EH (cell line): ENCODE measurements at places on chromosomes 4 and X.

DNA sequence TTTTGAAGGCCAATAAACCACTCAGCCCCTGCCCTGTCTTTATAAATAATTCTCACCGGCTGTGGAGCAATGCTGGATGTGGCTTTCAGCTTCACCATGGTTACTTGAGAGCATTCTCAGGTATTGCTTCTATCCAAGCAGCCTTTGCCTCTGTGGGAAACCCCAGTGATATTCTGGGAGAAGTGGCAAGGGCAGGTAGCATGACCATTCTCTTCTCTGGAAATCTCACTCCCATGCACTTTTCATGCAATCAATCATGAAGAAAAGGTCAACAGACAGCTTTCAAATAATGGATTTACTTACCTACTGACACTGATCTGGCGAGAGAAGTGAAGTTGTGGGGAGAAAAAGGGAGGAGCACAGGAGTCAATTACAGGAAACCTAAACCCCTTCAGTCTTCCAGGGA is 49.5 kb downstream of the UNC5C start:
- no peak for DNase-seq

DNA sequence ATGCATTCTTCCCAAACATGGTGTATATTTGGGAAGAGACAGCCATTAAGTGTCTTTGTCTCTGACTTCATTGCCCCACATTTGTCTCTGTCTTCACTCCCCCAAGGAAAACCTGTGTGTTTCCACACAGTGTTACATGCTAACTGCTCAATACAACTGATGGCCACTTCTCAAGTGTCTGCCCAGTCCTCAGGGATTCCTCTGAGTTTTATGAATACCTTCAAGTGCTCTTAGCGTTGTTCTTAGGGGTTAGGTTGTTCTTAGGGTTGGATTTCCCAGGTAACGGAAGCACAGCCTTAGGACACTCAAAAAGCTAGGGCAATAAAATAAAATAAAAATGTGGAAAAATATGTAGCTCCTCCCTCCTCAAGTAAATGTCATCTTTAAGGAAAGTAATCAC is 64.7 kb upstream of the PLAC8 start:
- no peak for DNase-seq

DNA sequence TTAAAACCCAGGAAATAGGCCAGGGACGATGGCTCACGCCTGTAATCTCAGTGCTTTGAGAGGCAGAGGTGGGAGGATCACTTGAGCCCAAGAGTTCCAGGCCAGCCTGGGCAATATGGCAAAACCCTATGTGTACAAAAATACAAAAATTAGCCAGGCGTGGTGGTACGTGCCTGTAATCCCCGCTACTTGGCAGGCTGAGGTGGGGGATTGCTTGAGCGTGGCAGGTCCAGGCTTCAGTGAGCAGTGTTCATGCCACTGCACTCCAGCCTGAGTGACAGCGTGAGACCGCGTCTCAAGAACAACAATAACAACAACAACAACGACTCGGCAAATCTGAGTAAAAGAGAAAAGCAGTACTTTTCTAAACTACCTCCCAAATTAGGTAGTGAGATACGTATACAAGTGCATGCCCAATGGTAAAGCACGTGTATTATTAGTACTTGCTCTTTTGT is 13.0 kb upstream of the NDUFC1 start:
- DNase-seq = no peak

- no peak for DNase-seq
Measured at GRCh38 chr4:180465364-180465763, 1777.8 kb upstream of the TENM3 start.

DNA sequence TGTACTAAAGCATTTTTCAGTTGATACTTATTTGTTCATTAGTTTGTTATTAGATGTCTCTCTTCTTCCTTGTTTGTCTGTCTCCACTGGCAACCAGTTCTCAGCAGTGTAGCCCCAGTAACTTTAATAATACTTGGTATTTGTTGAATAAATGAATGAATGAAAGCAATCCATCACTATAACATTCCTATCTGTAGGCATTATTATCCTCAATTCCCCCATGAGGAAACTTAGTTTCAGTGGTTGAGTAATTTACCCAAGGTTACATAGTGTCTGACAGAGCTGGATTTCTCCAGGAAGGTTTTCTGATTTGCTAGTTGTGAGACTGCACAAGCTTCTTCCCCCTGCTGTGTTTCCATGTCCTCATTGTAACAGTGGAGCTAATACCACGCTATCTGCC is 27.8 kb upstream of the MAOB start:
- DNase-seq = no peak

- DNase-seq = no peak
Measured at GRCh38 chr4:169175476-169175875, 95.3 kb downstream of the SH3RF1 start.

DNA sequence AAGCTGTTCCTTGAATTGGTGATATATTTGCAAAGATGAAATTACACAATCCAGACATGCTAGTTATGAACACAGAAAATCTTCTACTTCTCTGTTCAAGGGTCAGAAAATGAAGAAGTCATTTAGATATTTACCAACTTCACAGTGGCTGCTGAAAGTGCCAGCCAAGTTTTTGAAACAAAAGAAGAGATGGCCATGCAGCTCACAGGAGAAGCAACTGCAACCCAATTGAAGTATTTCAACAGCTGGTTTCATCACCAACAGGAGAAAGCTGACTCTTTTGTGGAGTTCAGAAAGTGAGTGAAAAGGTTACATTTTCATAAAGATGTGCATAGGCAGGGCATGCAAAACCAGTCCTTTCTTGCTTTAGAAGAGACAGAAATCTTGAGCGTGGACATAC is 70.1 kb upstream of the LSM6 start:
- no peak for DNase-seq

- DNase-seq = peak; percentile 25
Measured at GRCh38 chrX:50705042-50705441, 109.0 kb downstream of the SHROOM4 start.

- no peak for DNase-seq
Measured at GRCh38 chrX:96147681-96148080, 537.0 kb upstream of the DIAPH2 start.

DNA sequence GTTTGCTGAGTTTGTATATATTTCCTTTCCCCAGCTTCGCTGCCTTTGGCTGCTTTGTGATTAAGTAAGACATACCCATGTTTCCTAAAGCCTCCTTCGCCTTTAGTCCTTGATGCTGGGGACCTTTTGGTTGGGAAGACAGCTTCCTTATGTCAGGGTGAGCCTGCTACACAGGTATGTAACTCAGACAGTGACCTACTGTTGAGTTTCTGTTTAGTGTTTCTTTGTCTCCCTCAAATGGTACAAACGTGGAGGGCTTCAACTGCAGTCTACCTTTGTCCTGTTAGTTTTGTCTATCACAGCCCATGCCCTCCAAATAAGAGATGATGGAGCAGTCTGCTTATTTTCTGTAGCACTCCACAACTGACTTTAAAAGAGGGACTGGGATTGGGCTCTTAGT is 59.5 kb downstream of the TET2 start:
- DNase-seq = no peak

DNA sequence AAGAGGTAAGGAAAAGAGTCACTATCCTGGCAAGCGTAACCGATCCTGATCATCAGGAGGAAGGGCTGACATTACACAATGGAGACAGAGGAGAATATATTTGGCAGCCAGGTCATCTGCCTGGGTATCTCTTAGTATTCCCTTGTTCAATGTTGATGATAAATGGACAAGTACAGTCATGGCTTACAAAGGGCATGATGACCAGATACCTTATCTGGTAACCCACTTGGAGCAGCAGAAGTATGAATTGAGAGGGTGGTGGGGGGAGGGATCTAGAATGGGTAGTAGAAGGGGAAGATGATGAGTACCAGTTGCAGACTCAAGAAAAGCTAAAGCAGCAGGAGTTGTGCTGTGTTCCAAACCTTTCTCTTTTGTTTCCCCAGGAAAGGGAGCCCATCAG is 17.3 kb downstream of the F8 start:
- DNase-seq = no peak

GRCh38 chrX:33014949-33015348 is 196.4 kb downstream of the DMD start:
- no peak for DNase-seq
